Anterior cingulate cortex (tissue), 58 donors: ENCODE measurements at places on chromosomes 5 and 9.
A peak's percentile ranks its signal among the peaks of the same experiment; 100 is the strongest.

DNA sequence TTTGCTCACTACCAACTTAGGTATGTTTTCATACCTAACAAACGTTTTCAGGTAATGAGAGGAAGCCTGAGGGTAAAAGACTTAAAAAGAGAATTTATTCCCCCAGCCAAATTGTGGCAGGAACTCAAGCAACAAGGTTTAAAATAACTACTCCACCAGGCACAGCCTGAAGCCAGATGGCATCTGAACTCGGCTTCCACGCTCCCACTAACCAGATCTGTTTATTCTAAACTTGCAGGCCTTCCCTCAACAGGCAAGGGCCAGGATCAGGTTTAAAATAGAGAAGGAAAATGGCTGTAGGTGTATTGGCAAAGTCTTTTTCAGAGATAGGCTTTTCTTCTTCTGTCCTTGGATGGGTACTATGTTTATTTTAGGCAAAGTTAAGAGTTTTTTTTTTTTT is 89.4 kb downstream of the OTULIN start:
- no peak for DNase-seq

DNA sequence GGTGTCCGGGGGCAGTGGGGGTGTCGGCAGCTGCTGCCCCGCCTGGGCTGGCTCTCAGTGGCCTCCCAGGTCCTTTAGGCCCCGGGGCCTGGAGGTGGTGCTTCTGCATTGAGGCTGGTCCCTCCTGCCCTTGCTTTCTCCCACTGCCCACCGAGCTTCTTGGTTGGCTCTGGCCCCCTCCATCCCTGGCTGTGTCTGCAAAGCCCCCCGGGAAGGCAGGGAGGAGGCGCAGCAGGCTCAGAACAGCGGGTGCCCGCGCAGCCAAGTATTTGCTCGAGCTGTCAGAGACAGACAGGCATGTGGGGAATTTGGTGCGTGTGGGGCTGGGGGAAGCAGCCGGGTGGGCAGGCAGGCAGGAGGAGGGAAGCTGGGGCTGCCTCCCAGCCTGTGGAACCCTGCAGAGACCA is 11.5 kb downstream of the CXXC5 start:
- DNase-seq = no peak

DNA sequence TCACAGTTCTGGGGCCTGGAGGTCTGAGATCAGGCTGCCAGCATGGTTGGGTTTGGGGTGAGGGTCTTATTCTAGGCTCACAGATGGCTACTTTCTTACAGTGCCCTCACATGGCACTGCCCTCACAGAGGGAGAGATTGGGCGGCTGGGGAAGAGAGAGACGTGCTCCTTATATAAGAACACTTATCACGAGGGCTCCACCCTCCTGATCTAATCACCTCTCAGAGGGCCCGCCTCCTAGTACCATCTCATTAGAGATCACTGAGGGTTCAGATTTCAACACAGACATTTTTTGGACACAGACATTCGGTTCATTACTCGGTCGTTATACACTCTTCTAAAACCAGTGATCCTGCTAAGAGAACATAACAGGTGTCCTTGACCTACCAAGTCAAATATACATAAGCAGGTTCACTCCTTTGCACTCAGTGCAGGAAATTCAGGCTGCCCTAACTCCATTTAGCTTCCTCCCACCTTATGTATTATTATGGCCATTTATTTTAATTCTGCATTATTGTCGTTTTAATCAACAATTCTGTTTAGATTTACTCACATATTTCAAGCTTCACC is 121.7 kb downstream of the ICE1 start:
- no peak for DNase-seq

DNA sequence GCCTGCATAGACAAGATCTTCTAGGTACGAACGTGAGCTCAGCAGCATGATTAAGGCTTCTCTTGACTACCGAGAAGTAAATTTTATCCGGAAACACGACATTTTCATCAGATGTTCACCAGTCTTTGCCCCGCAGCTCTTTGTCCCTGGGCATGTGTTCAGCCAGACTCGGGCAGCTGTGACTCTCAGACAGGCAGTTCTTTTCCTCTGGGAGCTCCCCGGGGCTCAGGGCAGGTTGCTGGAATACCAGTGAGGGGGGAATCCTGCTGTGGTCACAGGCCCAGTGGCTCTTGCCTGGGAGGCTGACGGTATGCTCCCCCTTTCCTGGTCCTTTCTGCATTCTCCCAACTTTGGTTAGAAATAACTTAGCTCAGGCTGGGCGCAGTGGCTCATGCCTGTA is 186.1 kb downstream of the GNA14 start:
- no peak for DNase-seq

- DNase-seq = no peak
Measured at GRCh38 chr9:37943345-37944265, 39.7 kb upstream of the SLC25A51 start.

GRCh38 chr5:83467371-83468035 is 4.0 kb upstream of the VCAN start:
- DNase-seq = no peak

GRCh38 chr9:94799578-94800264 is 73.2 kb downstream of the AOPEP start:
- no peak for DNase-seq

DNA sequence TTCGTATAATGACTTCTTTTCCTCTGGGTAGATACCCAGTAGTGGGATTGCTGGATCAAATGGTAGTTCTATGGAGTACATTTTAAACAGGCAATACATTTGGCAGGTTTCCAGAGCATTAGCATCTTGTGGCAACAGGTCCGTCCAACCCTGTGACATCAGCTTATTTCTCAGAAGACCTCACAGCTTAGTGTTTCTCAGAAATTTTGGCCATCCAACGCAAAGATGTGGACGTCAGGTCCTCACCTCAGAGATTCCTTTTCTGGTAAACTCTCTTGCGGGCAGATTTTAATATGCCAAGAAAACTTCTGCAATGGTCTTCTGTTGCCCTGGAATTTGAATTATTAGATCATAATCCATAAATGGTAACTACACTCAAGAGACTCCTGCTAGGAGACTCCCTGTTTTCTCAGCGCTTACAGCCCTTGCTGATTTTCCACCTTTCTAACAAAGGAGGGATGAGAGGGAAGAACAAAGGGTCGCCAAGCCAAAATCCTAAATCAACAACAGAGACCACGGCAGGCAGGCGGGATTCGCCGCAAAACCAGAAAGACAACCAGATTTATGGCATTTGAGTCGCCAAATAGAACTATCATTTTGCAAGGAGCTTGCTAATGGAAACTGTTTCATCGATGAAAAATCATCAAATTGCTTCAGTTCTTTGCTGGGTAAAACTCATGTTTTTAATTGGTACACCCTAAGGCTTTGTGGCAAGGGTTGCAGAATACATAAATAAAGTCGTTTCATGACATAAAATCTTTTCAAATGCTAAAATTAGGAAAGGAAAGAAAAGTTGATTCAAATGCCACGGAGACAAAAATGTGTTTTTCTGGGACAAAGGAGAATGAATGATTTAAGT is 34.1 kb upstream of the PLPP1 start:
- DNase-seq = no peak

DNA sequence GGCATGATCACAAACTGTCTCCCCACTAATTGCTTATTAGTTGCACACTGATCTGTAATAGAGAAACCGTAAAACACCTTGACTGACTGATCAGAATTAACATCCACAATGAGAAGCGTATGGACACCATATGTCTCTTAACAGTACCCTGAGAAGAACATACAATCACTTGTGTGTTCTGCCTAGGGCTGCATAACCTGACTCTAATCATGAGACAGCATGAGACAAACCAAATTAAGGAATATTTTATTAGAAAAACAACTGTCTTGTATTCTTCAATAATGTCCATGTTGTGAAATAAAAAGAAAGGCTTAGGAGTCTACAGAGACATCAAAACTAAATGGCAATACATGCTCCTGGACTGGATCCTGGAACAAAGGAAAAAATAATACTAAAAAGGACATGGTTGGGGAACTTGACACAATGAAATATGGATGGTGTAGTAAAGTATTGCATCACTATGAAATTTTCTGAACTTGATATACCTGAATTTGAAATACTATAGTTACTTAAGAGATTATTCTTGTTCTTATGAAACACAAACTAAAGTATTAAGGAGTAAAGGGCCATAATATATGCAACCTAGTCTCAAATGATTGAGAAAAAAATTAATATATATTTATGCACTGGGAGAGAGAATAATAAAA is 162.1 kb downstream of the CWC27 start:
- DNase-seq = no peak

DNA sequence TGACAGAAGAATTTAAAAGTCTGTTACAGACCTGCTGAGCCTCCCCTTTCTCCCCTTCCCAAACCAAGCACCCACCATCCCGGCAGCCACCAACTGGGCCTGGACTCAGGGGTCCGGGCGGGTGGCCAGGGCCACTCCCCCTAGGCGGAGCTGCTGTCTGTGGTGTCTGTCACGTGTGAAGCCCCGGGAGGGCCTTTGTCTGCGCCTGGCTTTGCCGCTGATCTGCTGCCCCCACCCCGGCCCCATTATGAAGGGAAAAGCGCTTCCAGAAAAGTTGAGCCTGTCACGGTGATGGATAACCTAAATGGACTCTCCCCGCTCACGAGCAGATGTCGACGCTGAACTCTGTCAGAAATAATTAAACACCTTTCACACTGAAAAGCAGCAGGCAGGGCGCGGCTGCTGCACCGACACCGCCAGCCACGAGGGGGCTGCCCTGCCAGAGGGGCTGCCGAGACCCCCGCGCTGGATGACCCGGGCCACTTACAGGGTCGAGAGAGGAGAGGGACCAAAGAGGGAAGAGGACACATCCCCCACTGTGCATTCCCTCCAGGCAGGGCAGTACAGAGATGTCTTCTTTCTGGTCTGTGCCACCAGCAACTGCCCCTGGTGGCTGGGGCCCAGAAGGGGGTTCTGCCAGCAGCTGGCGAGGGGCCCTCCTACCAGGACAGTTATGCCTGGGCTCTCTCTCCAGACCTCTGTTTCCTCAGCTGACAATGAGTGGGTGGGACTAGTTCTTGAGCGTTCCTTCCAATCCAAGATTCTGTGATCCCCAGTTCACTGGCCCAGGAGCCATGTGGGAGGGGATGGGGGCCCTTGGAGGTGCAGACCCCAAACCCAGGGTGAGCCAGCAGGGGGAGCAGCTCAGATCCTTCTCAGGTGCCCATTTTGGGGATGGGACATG is 36.0 kb upstream of the BARHL1 start:
- DNase-seq = no peak

DNA sequence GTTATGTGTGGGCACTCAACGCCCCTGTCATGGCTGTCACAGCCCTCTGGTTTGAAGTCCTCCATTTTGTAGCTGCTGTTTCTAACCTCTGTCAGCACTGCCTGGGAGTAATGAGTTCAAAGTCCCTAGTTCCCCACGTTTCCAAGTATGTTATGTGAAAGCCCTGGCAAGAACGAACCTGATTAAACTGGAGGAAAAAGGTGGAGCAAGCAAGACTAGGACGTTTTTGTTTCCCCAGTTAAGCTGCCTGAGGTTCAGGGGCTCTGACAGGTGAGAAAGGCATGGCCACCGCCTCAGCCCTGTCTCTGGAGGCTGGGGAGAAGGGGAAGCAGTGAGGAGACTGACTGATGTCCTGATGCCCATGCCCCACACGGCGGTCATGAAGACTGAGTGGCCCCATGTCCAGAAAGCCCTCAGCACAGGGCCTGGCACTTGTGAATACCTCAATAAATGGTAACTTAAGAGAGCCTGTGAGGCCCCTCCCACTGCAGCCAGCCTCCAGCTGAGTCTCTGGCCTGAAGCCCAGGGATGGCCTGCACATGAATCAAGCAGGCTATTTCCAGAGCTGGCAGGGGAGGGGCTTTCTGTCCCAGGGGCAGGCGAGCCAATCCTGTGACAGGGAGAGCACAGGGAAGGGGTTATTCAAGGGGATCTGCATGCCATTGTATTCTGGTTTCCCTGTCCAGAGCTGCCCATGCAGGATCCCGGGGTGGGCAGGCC is 61.8 kb downstream of the PFDN1 start:
- peak; percentile 76 for DNase-seq

DNA sequence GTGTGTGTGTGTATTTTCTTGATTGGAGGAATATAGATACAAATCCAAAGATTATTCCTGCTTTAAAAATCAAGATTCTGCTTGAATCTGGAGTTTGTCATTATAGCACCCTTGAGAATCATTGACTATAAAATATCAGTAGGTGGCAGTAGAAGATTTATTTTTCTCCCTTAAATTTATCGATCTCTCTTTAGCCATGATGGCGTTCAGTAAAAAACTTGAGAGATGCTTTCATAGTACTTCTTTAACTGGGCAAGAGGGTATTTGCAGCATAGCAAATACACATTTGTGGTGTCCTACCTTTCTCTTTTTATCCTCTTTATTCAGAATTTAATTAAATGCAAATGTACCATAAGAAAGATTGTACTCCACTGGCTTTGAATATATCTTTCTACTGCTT is 307.7 kb downstream of the ADGRV1 start:
- DNase-seq = no peak

DNA sequence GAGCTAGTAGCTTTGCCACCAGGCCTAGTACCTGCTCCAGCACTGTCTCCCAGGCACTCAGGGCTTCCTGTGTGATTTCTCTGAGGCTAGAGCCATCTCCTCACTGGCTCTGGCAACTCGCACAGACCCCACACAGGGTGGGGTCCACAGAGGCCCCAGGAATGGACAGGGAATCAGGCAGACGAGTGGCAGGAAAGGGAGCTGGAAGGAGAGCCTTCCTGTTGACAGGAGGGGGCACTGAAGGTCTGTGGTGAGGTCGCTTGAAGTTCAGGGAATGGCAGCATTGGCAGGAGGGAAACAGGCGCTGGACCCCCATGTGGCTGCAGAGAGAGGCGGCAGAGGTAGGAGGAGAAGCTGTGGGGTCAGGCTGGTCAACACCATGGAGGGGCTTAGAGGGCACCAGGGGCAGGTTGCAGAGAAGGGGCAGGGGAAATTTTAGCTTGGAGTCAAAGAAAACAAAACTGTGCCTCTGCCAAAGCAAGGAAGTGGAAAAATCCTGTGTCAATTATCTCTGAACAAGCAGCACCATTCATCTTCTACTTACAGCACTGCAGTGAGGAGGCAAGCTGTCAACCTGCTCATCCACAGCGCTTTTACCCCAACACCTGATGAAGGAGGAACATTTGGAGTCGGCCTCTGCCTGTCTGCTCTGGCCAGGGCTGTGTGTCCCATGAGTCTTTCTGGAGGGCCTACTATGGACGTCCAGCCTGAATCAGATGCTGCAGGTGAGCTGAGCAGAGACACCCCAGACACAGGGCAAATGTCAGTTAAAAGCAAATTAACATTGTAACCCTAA is 270.2 kb downstream of the FSTL4 start:
- no peak for DNase-seq

GRCh38 chr5:112923148-112923917 is 1.3 kb upstream of the REEP5 start:
- no peak for DNase-seq

DNA sequence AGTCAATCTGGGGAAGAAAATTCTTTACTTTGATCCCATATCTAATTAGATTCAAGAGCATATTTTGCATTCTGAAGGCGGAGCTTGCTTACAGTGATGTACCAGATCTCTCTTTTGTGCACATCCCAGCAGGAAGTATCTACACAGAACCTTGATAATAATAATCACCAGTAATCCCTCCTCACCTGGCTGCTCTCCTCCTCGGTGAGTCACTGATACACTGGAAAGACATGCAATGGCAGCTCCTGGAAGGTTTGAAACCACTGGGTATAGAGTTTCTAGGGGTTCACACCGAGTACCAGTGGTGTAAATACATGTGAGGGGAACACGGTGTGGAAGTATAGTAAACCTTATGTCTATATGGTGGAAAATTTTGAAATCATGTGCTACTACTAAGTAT is 205.5 kb upstream of the TARS1 start:
- DNase-seq = no peak
